ENCODE measurements at places on chromosomes 1 and 21.

GRCh38 chr1:11682287-11682771 lies 1.4 kb upstream of the MAD2L2 start:
- DNase-seq, result no peak

DNA sequence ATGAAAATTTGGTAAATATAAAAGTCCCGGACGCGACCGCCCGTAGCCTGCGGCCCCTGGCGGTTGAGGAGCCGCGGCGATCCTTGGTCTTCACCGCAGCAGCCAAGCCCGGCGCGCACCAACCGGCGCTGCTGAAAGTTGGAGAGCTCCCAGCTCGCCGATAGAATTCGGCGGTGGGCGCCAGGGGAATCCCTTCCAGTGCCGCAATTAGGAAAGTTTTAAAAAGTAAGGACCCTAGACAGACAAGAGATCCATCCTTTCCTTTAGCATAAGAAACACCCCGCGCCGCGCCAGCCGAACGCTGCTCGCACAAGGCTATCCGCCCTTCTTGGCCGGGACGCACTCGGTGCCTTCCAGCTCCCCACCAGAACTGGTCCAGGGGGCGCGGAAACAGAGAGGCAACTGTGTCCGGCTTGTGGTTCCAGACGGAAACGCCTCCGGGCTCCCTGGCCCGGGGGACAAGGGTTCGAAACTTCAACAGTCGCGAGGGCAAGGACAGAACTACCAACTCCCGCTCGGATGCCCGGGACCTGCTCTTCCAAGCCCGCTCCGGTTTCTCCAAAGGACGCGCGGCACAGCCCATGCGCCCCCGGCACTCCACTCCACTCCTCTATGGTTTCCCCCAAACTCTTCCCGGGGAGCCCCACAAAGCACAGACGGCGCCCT lies 1.7 kb downstream of the FAM78B start:
- DNase-seq, result no peak

DNA sequence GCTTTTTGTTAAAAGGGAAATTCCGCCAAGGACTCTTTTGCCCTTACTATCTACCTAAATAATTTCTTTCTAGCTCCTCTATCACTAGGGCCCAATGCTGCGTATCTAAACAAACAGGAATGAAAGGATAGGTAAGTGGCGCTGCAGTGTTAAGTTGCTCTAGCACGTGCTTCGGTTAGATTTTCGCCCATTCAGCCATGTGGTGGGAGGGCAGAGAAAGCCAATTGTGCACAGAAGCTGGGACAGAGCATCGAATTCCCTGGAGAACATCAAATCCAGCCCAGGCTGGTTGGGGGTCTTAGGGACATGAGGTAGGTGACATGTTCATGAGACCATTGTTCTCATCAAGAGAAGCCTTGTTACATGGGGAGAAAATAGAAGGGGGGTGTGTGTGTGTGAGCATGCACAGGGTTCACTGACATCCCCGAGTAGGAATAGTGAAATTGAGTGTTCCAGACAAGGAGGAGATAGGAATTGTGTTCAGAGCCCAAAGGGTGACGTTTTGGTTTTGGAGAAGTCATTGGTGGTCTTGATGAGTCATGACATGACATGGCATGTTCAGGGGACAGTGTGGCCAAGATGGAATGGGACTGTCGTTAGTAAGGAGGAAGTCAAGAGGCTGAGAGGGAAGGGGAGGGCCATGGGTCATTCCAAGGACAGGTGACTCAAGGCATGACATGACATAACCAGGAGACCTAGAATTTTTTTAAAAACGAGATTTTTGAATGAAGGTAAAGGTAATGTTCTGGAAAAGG lies 107.1 kb downstream of the TLR5 start:
- no peak for DNase-seq

DNA sequence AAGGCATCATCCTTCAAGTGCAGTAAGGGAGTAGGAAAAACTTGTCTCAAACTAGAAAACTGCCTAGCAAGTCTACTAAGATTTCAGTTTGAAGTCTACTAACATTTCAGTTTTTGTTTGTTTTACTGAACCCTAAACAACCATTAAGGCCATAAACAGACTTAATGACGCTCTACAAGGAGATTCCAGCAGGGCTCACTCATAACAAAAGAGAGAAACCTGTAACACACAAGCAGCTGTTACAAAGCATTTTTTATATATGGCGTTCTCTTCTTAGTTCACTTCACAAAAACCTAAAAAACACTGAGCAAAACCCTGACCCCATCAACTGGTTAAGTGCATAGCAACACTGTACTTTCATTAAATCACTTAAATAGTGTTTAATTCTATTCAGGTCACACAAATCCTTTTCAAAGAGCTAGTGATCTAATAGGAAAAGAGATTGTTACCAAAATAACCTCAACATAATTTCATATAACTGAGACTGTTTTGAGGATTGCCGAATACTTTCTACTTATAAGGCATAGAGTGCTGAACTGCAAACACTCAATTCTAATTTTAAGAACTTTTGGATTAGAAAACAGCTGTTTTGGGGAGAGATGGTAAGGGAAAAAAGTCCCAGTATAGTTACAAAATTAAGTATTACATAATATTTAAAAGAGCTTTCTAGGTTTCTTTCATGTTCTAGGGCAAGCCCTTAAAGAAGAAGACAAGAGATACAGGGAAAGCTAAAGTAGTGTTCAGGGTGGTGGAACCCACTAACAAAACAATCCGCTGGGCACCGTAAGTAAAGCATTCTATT lies 1.4 kb downstream of the B3GALNT2 start:
- DNase-seq, result no peak

- peak; percentile 24 for DNase-seq
These were observed 25.2 kb upstream of the CDCA8 start for GRCh38 chr1:37667023-37667671.

GRCh38 chr1:211788626-211789025 lies 41.9 kb downstream of the LPGAT1 start:
- peak; percentile 10 for DNase-seq

DNA sequence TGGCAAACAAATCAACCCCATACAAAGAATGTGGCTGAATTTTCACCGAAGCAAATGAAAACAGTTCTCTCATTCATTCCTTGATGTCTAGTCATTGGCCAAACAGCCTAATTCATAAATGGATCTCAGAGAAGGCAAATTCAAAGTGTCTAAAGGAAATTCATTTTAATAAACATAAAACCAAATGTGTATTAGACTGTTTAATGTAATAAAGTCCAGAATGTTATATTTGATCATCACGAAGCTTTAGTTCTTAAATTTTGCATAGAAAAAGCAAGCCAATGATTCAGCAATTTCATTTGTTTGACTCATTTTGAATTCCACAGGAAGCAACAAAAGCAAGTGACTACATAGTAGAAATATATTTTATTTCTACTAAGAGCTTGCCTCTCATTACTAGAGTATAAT lies 379.2 kb upstream of the ADAMTS5 start:
- DNase-seq, result no peak

DNA sequence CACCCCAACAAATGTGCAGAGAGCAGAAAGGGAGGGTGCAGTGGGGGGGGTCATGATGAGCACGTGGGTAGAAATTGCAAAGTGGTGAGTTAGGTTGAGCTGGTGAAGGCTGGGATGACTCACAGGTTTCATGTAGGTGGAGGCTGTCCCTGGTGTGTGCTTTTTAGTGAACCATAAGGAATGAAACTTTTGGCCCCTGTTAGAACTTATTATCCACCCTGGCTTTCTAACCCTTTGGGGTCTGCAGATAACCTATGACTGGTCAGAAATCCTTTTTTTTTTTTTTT lies 46.9 kb downstream of the DOP1B start:
- peak; percentile 23 for DNase-seq

DNA sequence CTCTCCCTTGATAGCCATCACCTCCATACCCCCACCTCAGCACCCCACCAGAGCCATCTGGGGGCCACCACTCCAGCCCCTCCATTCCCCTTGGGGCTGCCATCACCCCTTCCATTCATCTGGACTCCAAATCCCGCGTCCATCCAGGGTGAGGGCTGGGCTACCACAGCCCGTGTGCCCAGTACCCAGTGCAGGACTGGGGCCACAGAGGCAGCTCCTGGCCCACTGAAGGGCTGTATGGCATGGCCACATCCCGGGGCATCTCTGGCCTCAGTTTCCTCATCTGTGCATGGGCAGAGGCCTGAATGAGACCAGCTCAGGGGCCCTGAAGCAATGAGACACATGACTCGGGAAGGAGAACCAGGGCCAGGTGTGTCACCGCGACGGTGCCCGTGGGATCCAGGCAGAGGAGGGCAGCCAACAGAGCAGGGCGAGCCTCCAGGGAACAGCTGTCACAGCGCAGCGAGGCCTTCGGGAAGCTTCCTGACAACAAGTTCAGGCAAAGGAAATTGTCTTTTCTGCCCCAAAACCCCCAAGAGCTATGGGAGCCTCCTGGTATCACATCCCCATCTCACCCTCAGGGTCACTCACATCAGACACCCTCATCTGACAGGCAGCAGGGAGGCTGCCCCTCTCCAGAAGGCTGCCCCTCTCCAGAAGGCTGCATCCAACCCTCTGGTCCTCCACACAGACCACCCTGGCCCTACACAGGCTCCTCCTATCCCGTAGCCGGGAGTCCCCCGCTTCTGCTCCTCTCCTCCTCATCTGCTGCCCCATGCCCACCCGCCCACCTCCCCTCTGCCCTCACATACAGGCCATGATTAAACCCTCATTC lies 76.3 kb downstream of the MEGF6 start:
- DNase-seq, result no peak

DNA sequence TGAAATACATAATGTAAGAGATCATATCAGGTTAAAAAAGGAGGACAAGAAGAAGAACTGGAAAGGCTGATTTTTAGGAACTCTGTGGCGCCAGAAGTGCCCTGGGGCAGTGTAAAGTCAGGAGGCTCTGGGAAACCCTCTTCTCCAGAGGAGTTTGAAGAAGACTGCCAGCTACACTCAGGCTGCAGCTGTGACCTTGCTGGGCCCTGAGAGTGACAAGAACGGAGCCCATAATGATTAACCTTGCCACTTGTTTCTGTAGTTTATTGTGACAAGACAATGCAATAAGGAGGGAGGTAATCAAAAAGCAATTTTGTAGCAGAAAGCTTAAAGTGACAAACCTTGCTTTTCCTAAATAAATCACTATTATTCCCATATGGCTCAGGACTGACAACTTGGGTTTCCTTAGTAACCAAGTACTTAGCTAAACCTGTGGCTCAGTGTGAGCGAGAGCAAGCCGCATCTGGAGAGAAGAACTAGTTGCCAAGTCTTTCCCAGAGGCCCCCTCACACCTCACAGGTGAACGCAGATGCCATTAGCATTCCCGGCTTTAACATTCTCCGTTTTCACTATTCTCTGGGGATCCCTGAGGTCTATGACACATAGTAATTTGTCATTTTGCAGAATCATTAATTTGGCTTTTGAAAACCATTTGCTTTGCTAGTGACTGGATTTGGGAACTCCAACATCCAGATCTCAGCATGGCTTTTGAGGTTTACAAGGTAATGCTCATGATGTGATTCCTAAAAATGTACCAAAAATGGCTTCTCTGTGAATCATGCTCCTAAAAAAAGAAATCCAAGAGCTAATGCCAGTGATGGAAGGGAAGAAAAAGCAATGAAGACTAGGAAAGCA lies 115.9 kb downstream of the OMA1 start:
- no peak for DNase-seq

DNA sequence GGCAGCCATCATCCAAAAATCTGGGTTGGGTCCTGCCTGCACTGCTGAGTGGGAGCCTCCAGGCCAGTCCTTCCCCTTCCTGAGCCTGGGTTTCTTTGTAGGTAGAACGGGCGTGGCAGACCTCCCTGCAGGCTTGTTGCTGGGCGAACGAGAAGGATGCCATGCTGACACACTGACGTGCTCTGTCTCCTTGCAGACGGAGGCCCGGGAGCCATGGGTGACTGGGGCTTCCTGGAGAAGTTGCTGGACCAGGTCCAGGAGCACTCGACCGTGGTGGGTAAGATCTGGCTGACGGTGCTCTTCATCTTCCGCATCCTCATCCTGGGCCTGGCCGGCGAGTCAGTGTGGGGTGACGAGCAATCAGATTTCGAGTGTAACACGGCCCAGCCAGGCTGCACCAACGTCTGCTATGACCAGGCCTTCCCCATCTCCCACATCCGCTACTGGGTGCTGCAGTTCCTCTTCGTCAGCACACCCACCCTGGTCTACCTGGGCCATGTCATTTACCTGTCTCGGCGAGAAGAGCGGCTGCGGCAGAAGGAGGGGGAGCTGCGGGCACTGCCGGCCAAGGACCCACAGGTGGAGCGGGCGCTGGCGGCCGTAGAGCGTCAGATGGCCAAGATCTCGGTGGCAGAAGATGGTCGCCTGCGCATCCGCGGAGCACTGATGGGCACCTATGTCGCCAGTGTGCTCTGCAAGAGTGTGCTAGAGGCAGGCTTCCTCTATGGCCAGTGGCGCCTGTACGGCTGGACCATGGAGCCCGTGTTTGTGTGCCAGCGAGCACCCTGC lies 1.4 kb downstream of the GJA4 start:
- DNase-seq, result no peak

- no peak for DNase-seq
These were observed 39.1 kb upstream of the PADI1 start for GRCh38 chr1:17165823-17166222.

- peak; percentile 80 for DNase-seq
These were observed 302.0 kb downstream of the DUSP10 start for GRCh38 chr1:221439747-221440501.

DNA sequence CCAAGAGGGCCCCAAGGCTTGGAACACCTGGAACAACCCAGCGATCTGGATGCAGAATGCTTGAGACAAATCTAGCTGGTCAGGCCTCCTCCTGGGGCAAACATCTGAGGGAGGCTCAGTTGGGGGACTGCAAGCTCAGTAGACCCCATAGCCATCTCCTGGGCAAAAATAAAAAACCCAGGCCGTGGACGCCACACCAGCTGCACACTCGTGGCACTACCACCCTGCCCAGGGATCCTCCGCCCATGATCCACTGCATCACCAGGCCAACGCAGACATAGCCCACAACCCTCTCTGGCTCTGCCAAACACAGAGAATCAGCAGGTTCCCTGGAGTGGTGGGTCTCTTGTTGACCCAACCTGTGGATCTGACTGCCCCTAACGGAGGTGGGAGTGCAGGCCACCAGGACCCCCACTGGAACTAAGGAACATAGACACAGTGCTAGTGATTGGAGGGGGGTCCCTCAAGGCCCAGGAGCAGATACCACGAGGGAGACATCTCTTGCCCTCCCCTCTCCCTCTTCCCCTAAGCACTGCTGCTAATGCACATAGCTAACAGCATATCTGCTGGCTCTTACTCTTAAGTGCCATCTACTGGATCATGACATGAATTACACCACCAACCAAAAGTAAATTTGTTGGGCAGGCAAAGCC lies 147.2 kb downstream of the CHD1L start:
- DNase-seq, result peak; percentile 27

- DNase-seq, result no peak
These were observed 325.2 kb upstream of the NRIP1 start for GRCh38 chr21:15390049-15390448.

GRCh38 chr21:36817732-36818450 lies 119.0 kb downstream of the SIM2 start:
- no peak for DNase-seq

DNA sequence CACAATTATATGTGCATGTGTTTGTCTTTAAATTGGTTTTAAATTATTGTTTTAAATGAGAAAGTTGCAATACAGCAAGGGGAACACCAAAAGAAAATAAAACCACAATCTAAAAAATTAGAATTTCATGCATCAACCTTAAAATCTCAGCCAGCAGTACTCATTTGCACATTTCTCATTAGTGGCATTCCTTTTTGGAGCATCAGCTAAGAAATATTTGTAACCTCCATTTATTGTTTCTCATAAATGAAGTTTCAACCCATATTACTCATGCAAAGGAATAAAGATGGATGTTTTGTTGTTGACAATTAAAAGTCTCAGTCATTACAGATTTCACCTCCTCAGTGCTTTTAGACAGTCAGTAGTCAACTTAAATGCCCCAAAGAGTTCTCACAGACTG lies 160.1 kb downstream of the TBX15 start:
- DNase-seq, result no peak

All from AG09319 (cell line).